Non-pigmented ciliary epithelial cell (primary cell): ENCODE measurements at places on chromosomes 11 and 22.
A peak's percentile ranks its signal among the peaks of the same experiment; 100 is the strongest.

GRCh38 chr11:22263613-22264012 is 70.7 kb downstream of the ANO5 start:
- no peak for DNase-seq

DNA sequence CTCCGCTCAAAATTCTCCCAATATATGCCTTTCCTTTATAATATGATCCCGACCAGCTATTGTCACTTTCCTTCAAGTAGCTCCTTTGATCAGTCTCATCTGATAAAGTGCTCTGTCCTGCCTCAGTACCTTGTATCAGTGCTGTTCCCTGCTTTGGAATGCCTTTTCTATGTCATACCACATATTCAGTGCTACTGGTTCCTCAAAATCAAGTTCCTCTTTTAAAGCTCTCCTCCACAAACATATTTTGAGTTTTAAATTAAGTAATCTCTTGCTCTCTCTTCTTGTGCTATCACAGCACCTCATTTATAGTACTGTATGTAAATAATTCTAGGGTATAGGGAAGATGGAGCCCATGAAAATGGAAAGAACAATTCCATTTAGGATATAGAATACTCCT is 137.1 kb upstream of the CTSC start:
- no peak for DNase-seq

- DNase-seq: no peak
Measured at GRCh38 chr11:109208121-109208520, 213.9 kb upstream of the C11orf87 start.

GRCh38 chr11:47617417-47617809 is 23.2 kb upstream of the C1QTNF4 start:
- no peak for DNase-seq

- no peak for DNase-seq
Measured at GRCh38 chr11:48066881-48067800, 86.8 kb downstream of the PTPRJ start.

GRCh38 chr11:113103932-113104690 is 142.9 kb downstream of the NCAM1 start:
- no peak for DNase-seq

DNA sequence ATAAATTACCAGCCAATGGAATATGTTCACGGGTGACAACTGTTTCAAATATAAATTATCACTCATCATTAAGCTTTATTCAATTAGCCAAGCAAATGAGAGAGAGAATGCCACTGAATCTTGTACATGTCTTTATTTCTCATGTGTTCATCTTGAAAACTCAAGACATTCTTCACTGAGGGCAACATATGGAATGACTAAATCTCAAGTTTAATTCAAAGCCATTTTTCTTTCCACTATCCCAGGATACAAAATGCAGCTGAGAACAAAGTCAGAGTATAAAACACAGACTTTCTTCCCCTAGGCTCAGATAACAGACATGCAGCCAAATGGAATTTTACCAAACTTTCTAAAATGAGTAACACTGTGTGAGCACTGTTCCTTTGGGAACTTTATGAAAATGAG is 12.1 kb upstream of the BBOX1 start:
- no peak for DNase-seq

GRCh38 chr11:91932151-91932821 is 292.3 kb upstream of the FAT3 start:
- no peak for DNase-seq

GRCh38 chr11:3916962-3917361 is 61.5 kb downstream of the STIM1 start:
- DNase-seq: no peak

- no peak for DNase-seq
Measured at GRCh38 chr11:75759832-75760231, 8.7 kb upstream of the DGAT2 start.

GRCh38 chr11:44758983-44759382 is 32.2 kb downstream of the TSPAN18 start:
- no peak for DNase-seq

GRCh38 chr11:102287964-102288724 is 29.1 kb upstream of the BIRC3 start:
- DNase-seq: no peak

DNA sequence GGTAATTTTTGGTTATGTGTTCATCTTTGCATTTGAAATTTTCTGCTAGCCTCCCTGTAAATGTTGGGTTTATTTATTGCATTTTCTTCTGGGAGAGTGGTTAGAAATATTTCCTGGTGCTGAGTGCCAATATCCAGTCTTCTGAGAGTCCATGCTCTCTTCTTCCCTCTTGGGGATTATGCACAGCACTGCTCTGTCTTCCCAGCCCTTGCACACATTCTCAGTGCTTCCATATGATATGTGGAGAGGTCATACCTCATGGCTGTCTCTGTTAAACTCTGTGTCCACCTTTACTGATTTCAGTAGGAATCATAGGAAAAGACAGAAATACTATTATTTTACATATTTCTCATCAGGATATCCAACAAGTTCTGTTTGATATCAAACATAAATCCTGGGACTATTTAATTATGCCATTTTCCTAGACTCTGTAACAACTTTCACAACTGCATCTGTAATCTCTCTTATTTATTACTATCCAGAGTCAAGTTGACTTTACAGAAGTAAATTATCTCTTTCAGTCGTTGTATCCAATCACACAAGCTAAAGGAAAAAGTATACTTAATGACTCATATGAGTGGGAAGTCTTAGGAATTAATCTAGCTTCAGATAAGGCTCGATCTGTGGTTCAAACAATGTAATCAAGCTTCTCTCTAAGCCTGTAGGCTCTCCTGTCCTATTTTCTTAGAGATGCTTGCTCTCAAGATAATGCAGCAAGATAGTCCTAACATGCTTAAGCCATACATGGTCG is 2.7 kb upstream of the NXPE1 start:
- DNase-seq: peak; percentile 31

DNA sequence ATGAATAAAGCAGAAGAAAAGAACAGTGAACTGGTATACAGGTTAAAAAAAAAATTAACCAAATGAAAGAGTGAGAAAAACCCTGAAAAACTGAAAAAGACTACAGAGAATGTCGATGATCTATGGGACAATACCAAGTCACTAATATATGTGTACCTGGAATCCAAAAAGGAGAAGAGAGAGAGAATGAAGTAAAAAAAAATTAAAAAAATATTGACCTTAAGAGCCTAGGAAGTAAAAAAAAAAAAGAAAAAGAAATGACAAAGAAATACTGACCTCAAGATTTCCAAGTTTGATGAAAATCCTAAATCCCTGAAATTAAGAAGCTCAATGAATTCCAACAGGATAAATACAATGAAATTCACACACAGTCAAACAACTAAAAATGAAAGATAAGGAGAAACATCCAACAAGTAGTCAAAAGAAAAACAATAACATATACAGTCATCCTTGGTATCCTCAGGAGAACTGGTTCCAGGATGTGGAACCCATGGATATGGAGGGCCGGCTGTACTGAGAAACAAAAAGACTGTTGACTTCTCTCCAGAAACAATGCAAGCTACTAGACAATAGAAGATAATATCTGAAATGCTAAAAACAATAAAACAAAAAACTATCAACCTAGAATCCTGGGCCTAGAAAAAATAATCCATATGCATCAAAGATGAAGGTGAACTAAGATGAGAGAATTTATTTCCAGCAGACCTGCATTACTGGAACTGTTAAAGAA is 33.5 kb upstream of the SERPIND1 start:
- DNase-seq: no peak

GRCh38 chr22:35783943-35784614 is 66.4 kb downstream of the APOL5 start:
- no peak for DNase-seq

DNA sequence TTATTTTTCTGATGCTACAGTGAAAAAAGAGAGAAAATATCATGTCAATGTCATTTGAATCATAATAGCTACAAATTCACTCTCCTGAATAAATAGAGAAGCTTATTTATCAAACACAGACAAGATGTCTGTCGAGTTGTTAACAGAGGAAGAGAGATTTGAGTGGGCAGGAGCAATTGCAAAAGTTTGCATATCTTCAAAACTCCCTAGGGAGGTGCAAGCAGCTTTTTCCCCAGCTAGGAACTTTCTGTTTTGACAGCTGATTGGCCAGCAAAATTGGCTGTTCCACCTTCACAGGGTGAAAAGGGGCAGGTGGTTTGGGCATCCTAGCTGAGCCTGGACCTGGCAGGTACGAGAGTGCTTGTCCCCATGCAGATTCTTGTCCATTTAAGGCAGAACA is 98.2 kb downstream of the NTM start:
- DNase-seq: no peak

DNA sequence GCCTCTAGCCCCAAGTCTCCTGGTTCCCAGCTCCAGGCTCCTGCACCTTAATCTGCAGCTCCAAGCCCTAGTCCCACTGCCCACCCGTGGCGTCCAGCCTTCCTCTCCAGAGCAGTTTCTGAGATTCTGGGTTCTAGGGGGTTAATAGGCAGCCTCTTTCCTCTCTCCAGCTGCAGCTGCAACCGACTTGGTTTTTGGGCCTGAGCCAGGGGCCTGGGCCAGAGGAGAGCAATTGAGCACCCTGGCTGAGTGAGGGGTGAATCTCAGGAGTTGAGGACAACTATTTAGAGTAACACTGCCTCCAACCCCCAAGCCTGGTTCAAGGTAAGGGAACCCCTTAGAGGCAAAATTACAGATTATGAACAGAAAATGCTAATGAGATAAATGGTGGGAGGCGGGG is 9.0 kb upstream of the CHRM1 start:
- no peak for DNase-seq

- DNase-seq: no peak
Measured at GRCh38 chr11:65499713-65500386, 1.0 kb downstream of the MALAT1 start.

- DNase-seq: no peak
Measured at GRCh38 chr11:32437495-32438345, 2.4 kb upstream of the WT1 start.

DNA sequence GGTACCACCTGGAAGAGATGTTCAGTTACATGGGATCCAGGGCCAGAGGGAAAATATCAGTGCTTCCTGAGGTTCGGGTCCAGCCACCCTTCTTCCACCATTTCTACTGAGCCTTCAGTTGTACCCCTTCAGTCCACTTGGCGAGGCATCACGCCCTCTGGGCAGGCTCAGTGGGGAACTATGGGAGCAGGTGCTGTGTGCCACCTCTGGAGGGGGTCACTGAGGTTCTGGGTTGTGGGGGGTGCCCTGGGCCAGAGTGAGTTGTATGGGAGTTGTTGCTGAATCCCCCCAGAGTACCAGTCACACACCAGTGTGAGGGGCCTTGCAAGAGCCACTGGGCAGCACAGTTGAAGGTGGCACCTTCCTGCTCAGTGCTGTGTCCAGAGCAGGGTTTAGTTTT is 2.7 kb upstream of the SREBF2 start:
- no peak for DNase-seq

- DNase-seq: no peak
Measured at GRCh38 chr11:14908214-14908880, 16.3 kb upstream of the CYP2R1 start.

DNA sequence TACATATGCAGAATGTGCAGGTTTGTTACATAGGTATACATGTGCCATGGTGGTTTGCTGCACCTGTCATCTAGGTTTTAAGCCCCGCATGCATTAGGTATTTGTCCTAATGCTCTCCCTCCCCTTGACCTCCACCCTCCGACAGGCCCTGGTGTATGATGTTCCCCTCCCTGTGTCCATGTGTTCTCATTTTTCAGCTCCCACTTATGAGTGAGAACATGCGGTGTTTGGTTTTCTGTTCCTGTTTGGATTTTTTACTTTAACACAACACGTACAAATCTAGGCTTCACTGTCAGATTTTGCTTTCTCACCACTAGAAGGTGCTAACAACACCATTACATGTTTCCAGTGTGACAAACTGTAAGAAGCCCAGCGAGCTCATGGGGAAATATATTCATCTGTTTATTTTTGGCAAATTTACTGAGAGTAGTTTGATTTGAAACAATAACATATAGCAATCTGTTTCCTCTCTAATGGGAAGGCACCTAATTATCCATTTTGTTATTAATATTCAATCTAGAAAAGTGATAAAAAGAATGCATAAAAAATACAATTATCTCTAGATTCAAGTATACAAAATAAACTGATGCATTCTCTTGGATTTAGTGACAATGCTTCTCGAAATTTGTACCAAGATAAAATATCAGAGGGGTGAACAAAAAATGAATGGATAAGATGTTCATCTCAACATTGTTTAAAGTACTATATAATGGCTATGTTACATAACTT is 23.2 kb upstream of the BIRC3 start:
- no peak for DNase-seq

GRCh38 chr11:57834852-57835251 is 73.2 kb downstream of the CTNND1 start:
- no peak for DNase-seq

GRCh38 chr11:76149713-76150112 is 56.6 kb downstream of the WNT11 start:
- DNase-seq: no peak

- peak; percentile 67 for DNase-seq
Measured at GRCh38 chr11:30984442-30984816, 385.1 kb downstream of the DCDC1 start.

- no peak for DNase-seq
Measured at GRCh38 chr11:62574363-62575071, 826 bp upstream of the EEF1G start.

GRCh38 chr11:134555510-134555909 is 143.5 kb upstream of the B3GAT1 start:
- no peak for DNase-seq

GRCh38 chr11:62854825-62855570 is 15.6 kb upstream of the WDR74 start:
- DNase-seq: no peak

DNA sequence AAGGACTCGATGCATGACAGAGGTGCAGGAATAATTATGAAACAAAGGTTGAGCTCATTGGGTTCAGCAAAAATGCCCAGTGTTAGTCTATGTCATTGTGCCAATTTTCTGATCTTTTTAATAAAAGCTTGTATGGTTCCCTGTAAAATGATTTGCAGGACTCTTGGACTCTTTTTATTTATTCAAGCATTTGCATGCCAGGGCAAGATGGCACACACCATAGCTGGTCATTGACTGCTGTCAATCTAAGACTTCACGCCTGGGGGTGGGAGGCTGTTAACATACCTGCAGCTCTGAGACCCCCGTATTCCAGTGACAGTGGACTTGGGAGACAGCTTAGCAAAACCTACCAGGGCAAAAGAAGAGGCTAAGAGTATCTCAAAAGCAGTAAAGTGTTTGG is 32.0 kb upstream of the ANO1 start:
- no peak for DNase-seq

- DNase-seq: no peak
Measured at GRCh38 chr11:114358716-114359115, 41.6 kb downstream of the C11orf71 start.

GRCh38 chr22:44023404-44024287 is 456 bp upstream of the PARVB start:
- no peak for DNase-seq

- no peak for DNase-seq
Measured at GRCh38 chr11:102036757-102037156, 10.5 kb upstream of the CFAP300 start.
